ENCODE measurements at places on chromosomes 5 and 9.

- no peak for DNase-seq
Observed at GRCh38 chr5:52690236-52690768, 97.4 kb upstream of the ITGA1 start.

DNA sequence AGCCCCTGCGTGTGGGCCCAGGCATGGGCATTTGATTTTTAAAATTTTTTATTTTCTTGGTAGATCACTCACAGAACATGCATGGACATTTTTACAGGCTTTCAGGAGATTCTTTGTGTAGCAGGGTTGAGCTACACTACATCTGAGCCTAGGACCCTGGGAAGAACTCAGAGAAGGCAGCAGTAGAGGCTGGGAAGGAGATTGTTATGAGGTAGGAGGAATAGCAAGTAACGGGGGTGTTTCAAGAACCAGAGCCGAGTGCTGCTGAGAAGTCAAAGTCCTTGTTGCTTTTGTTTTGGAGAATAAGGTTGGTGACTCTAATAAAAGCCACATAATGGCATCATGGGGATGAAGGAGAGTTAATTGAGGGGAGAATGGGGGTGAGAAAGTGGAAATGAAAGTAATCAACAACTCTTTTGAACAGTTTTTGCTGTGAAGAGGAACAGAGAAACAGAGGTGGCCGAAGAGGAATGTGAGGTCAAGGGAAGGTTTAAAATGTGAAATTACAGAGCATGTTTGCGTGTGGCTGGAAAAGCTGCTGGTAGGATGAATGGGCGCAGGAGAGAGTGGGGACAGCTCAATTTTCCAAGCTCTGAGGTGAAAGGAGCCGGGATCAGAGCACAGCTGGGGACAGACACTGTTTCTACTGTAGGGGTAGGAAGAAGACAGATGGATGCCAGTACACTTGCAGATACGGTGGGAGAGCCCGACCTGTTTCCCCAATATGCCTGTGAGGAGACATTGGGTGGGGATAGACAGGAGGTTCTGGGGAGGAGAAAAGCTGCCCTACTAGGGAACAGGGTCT is 4.7 kb upstream of the PDLIM7 start:
- no peak for DNase-seq

DNA sequence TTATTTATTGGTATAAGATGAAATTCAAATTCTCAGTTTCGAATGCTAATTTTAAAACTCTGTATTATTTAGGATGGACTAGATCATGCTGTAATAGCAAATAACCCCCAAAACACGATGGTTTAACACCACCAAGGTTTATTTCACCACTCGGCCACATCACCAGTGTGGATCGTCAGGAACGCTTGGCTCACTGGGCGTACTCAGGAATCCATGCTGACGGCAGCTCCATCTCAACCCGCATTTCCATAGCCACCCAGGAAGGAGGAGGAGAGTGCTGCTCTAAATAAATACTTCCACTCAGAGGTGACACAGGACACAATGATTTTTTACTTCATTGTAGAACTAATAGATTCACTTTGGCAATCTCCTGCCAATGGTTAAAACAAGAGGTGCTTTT is 347.4 kb downstream of the SH3GL2 start:
- DNase-seq = no peak

DNA sequence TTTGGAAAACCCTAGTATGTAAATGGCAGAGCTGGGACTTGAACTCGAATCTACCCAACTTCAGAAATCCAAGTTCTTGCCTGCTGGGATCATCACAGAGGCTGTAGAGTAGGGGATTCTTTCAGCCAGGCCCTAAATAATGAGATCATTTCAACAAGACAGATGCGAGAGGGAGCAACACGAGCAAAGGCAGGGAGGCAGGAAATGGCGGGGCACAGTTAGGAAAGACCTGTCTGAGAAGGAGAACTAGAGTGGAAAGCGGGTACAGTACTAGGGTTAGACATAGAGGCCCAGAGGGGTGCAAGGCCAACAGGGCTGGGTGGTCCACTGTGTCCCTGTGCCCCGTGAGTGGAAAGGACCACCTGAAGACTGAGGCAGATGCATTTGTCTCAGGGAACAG is 46.1 kb downstream of the MVB12B start:
- DNase-seq = no peak

DNA sequence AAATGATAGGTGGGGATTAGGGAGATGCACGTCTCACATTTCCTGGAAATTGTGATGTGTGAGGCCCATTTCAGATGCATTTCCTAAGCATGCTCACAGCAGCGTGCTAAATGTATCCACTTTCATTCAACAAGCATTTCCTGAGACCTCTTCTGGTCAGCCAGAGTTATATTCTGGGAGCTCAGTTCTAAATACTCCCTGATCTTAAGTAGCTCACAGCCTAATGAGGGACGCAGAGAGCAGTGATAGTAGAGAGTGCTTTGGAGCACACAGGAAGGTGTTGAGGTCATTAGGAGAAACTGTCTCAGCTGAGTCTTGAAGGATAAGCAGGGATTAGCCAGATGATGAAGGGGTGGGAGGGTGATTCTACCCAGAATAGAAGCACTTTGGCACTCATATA is 46.2 kb upstream of the FSD1L start:
- DNase-seq = no peak
